ENCODE measurements at places on chromosomes 13 and 19.

GRCh38 chr13:38538422-38538821 lies 148.5 kb upstream of the FREM2 start:
- DNase-seq: no peak

- no peak for DNase-seq
Observed at GRCh38 chr13:111037927-111038326, 77.2 kb upstream of the ARHGEF7 start.

DNA sequence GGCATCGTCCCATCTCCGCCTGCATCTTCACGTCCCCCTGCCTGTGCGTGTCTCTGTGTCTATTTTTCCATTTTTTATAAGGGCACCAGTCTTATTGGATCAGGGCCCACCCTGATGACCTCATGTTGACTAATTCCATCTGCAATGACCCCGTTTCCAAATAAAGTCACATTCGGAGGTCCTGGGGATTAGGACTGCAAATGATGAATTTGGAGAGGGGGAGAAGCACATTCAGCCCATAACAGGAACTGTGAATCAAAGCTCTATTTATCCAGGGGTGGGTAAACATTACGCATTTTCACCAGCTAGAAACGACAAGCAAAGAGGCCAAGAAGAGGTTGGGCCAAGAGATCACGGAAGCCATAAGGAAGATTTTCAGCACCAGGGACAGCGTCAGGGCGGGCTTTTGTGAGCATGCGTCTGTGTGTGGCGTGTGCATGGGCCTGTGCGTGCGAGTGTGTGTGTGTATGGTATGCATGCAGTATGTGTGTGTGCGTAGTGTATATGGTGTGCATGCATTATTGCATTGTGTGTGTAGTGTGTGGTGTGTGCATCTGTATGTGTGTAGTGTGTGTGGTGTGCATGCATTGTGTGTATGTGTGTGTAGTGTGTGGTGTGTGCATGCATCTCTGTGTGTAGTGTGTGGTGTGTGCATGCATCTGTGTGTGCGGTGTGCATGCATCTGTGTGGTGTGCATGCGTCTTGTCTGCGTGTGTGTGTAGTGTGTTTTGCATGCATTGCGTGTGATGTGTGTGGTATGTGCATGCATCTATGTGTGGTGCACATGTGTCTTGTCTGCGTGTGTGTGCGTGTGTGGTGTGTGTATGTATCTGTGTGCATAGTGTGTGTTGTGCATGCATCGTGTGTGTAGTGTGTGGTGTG lies 19.6 kb downstream of the CELF5 start:
- DNase-seq: peak; percentile 15

GRCh38 chr13:105083992-105084391 lies 1451.5 kb downstream of the EFNB2 start:
- no peak for DNase-seq

- DNase-seq: no peak
Observed at GRCh38 chr13:24280720-24281119, 28.7 kb upstream of the C1QTNF9 start.

GRCh38 chr13:33761740-33762139 lies 56.2 kb upstream of the RFC3 start:
- peak; percentile 33 for DNase-seq

DNA sequence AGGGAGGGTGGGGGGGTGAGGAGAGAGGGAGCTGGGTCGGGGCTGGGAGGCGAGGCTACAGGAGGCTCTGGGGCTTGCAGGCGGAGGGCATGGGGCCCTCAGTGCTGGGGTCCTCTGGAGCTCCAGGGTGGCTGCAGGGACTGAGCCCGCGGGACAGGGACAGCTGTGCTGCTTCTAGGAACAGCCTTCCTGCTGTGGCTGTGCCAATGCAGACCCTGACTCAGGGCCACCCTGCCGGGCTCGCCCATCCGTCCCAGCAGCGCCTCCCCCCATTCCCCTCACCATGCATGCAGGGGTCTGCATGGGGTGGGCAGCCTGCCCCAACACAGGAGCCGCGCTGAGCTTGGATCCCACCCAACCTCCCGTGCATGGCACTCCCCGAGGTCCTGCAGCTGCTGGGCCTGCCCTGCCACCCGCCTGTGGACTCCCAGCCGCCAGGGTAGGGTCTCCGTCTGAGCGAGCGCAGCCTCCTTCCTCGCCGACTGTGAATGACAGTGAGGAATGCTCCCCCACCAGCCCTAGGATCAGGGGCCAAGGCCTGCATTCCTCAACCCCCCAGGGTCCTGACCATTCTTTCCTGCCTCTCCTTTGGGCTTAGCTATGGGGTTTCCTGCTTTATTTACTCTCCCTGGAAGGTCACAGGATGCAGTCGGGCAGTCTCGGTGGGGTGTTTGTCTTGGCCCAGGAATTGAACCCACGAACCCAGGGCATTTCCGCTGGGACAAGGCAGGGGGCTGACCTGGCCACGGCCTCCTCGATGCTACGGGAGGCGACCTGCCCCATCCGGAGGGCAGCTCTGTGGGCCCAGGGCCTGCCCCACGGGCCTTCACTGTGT lies 23.4 kb downstream of the CEBPG start:
- no peak for DNase-seq

DNA sequence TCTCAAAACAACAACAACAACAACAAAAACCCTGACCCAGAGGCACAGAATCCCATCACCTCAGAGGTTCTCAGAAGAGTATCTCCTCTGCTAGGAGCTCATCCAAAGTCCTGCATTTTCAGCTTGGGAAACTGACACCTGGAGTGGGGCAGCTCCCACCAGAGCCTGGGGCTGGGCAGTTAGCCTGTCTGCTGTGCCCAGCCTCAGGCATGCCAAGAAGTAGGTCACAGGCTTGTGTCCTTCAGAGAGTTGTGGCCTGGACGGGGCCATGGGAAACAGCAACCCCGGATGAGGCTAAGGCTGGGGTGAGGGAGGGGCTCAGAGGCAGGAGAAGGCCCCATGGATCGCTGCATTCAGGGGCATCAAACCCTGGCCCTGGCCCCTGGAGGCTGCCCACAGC lies 2.1 kb downstream of the NDUFS7 start:
- no peak for DNase-seq

DNA sequence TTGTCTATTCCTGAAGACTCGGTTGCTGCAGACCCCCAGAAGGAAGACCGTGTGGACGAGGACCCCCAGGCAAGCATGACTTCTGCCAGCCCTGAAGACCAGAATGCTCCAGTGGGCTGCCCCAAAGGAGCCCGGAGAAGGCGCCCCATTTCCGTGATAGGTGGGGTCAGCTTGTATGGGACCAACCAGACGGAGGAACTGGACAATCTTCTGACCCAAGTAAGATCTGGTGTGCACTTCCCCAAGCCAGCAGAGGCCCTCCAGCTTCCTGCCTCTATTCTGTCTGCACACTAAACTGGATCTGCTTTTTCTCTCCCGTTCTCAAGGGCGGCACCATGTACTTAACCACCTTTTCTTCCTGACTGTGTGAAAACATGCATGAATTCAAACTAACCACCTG lies 59.8 kb upstream of the C1QTNF9 start:
- DNase-seq: no peak

- no peak for DNase-seq
Observed at GRCh38 chr13:48184260-48184659, 48.7 kb upstream of the ITM2B start.

- no peak for DNase-seq
Observed at GRCh38 chr19:38692458-38693379, 45.3 kb downstream of the ACTN4 start.

- no peak for DNase-seq
Observed at GRCh38 chr13:76522083-76522755, 364.0 kb downstream of the KCTD12 start.

DNA sequence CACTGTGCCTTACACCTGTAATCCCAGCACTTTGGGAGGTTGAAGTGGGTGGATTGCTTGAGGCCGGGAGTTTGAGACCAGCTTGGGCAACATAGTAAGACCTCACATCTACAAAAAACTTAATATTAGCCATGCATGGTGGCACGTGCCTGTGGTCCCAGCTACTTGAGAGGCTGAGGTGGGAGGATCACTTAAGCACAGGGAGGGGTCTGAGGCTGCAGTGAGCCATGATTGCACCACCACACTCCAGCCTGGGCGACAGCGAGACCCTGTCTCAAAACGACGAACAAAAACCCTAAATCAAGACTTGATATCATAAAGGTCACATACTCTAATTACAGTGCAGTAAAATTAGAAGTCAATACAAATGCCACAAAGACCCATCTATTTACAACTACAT lies 17.4 kb downstream of the SLC7A9 start:
- DNase-seq: no peak

- DNase-seq: no peak
Observed at GRCh38 chr13:98851276-98851675, 98.8 kb upstream of the SLC15A1 start.

GRCh38 chr19:39906283-39906682 lies 28.2 kb downstream of the FCGBP start:
- no peak for DNase-seq

DNA sequence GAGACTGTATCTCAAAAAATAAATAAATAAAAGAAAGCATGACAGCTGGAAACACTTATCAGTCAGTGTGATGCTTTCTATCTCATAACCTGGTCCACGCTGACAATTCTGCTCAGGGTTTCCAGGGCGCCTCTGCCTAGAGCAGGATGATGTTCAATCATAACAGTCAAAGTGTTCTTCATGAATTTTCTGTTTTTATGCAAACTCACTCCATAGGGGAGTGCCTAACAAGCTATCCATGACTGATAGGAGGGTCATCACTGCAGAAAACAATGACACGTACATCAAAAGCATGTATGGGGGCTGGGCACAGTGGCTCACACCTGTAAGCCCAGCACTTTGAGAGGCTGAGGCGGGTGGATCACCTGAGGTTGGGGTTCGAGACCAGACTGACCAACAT lies 41.4 kb upstream of the ZNF83 start:
- no peak for DNase-seq

DNA sequence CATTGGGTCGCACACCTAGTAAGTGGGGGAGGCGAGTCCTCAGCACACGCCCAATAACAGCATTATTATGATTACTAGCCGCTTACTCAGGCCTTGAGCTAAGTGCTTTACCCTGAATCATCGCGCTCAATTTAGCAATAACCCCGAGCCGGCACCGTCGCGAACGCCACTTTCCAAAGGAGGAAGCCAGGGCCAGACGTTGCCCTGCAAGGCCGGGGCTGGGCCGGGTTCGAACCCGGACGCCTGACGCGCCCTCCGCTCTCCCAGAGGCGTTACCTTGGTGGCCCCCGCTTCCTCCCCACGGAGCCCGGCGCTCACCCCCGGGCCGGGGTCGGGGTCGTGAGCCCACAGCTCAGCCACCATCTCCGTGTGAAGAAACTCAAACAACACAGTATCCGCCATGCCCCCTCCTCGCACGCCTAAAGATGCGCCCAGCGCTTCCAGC lies at the start of gene TRAPPC6A:
Gene TRAPPC6A, minus strand, starts transcription at position 421 of the 445 bp plus-strand sequence. Its CDS starts 19 bp downstream, at position 402.
- DNase-seq: no peak

DNA sequence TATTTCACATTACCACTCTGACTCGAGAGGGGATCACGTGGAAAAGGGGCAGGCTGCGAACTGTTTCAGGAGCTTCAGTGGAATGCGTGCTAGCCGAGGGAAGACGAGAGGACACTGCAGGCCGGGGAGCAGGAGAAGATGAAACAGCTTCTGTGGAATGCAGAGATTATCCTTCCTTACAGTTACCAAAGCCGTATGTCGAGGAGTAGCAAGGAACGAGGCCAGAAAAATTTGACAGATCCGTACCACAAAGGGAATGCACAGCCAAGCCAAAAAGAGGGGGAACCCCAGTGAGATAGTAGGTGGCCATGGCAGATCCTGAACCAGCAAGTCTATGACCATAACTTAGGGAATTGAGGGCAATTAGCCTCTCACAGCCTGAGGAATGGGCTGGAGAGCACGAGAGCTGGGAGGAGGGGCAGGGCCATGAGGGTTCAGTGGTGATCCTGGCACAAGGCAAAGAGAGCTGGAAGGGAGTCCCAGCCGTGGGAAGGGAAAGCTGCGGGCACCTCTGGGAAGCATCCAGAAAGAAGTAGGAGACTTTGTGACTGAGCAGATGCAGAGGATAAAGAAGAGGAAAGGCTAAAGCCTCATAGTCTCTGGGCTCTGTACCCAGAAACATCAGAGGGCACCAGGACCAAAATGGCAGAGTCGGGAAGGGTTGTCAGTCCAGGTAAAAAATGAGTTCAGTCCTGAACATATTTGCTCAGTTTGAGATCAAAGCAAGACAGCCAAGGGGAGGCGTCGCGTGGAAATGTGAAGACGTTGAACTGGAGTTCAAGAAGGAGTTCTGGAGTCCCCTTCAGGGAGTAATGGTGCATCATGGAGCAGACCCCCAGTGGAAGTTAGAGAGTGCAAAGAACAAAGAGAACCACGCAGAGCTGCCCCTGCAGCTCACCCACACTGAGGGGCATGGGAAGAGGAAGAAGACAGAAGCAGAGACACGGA lies 5.1 kb downstream of the COL4A1 start:
- no peak for DNase-seq

- DNase-seq: no peak
Observed at GRCh38 chr19:23309926-23310325, 59.7 kb upstream of the ZNF724 start.

- DNase-seq: no peak
Observed at GRCh38 chr13:29901710-29902631, 51.6 kb upstream of the UBL3 start.

DNA sequence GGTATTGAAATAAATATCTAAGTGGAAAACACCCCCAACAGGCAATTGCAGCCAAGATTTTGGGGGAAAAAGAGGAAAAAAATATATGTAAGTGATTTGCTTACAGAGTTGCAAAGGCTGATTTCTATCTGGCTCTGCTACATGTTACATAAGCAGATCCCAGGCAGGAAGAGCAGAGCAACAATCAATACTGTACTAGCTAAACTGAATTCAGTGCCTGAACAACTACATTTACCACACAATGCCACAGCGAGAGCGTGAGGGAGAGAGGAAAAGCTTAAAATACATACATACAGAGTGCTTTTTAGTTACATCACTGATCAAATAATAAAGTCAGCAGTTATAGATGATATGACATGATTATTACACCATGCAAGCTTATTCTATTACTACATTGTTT lies 665.6 kb upstream of the ARGLU1 start:
- no peak for DNase-seq

DNA sequence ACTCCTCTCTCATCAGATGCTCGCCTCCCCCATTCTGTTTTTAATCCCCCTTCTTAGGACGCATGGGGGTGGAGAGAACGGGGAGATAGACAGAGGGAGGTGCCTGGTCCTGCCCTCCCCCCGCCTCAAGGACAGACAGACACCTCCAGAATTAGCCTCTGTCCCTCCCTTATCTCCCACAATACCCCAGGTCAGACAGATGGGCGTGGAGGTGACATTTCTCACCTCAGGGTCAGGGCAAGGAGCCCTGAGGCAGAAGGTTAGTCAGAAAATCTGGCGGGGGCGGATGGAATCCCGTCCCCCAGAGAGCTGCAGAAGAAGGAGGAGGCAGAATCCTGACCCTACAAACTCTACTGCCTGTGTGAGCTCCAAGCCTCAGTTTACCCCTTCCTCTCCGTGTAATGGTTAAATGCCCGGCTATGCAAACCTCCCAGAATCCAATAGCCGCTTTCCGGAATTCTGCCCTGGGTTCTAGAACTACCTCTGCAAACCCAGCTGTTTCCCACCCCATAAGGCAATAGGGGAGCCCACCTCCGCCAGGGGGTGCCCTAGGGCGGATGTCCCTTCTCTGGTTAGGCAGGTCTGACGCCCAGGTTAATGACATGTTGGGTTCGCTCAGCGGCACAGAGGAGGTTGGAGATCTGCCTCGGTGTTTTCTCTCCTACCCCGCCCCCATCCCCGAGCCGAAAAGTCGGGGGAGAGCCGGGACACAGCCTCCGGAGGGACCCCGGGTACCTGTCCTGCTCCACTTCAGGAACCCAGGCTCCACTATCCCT lies 900 bp downstream of the PPP1R13L start:
- DNase-seq: no peak

GRCh38 chr13:46992383-46992952 lies 95.6 kb upstream of the HTR2A start:
- DNase-seq: peak; percentile 16

All from HCT116 (cell line).